ENCODE measurements at places on chromosomes 13 and 19.

DNA sequence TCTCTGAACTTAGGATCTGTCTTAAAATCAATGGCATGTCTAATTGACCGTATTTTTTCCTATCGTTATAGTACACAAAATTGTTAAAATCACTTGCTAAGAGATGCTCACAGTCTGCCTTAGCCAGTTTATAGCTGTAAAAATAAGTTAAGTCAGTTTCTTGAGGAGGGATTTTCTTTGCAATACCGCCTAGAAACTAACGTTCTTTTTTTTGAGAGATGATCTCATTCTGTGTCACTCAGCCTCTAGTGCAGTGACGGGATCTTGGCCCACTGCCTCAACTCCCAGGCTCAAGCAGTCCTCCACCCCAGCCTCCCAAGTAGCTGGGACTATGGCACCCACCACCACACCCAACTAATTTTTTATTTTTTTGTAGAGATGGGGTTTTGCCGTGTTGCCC lies 4.4 kb downstream of the CKAP2 start:
- peak; percentile 10 for DNase-seq

DNA sequence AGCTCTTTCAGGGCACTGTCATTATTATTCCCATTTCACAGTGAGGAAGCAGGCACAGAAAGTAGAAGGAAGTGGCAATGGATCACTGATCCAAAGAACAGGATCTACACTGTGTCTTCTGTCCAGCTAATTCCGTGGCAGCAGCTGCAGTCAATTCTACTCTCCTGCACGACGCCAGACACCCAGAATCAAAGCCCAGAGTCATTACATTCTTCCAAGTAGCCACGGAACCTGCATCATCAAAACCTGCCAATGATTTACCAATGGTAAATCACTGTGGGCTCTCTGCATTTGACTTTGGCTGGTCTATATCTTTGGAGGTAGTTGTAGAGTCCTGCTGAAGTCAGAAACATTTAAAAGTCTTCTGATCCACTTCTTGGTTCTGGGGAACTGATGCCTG lies 767.7 kb downstream of the LIG4 start:
- DNase-seq: no peak

GRCh38 chr19:36252047-36252446 lies 37.1 kb downstream of the ZNF146 start:
- no peak for DNase-seq

DNA sequence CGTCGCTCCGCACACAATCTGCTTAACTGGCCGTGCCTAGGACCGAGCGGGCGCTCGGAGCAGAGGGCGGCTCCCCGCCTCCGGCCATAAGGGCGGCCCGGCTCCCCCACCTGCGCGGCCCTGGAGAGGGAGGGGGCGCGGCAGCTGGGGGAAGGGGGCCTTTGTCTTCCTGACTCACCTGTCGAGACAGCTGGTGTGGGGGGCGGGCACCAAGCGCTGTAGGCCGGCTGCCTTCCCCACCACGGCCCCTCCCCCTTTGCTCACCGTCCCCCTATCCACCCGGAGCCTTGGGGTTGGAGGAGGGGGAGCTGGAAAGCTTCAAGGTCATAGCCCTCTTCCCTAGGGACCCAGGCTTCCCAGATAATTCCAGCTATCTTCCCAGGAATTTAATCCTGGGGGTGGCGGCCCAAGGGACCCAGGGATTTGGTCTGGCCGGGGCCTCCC lies 1.2 kb downstream of the VASP start:
- no peak for DNase-seq

DNA sequence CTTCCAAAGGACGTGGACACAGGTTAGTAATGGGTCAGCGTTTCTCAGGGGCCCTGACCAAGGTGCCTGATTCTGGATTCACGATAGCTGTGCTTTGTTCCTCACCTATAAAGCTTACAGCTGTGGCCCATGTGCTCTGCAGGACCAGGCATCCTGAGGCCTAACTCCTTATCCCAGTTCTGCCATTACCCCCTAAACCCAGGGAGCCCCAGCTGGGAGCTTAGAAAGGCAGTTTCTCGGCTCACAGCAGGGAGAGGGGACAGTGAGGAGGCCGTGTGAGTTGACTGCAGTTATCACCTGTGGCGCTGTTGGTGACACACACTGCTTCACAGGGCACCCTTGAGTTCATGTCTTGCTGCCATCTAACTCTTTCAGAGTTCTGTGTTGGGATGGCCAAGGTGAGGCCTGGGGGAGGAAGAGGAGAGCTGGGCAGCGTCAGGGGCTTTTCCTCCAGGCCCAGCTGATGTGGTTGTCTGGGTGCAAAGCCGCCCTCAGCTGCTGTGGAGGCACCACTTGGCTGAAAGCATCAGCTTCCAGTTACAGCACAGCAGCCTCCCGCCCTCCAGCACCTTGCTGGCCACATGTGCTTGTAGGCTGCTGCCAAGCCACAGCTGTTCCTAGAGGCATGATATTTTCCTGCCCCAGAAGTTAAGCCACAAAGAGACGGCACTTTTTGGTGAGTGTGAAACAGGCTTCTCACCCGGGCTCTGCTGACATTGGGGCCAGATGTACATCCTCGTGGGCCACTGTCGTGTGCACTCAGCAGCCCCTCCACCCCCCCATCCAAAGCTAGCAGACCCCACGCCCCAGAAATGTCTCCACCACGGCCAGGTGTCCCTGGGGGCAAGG lies 99.6 kb upstream of the MCF2L start:
- no peak for DNase-seq

GRCh38 chr13:94351292-94351990 lies 128.0 kb downstream of the DCT start:
- DNase-seq: no peak

- DNase-seq: no peak
These were observed 164.4 kb downstream of the USP12 start for GRCh38 chr13:27007166-27007565.

DNA sequence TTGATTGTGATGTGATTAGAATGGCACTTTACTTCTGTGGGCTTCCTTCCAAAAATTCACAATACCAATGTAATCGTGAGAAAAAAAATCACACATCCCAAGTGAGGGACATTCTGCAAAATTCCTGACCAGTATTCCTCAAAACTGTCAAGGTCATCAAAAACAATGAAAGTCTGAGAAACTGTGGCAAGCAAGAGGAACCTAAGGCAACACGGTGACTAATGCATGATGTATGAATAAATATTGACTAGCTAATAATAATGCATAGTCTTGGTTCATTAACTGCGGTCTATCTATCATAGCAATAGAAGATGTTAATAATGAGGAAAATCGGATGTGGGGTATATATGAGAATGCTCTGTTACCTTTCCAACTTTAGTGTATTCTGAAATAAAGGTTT lies 159.0 kb downstream of the RFC3 start:
- DNase-seq: no peak

GRCh38 chr19:23525276-23525852 lies 130.1 kb upstream of the ZNF91 start:
- no peak for DNase-seq

DNA sequence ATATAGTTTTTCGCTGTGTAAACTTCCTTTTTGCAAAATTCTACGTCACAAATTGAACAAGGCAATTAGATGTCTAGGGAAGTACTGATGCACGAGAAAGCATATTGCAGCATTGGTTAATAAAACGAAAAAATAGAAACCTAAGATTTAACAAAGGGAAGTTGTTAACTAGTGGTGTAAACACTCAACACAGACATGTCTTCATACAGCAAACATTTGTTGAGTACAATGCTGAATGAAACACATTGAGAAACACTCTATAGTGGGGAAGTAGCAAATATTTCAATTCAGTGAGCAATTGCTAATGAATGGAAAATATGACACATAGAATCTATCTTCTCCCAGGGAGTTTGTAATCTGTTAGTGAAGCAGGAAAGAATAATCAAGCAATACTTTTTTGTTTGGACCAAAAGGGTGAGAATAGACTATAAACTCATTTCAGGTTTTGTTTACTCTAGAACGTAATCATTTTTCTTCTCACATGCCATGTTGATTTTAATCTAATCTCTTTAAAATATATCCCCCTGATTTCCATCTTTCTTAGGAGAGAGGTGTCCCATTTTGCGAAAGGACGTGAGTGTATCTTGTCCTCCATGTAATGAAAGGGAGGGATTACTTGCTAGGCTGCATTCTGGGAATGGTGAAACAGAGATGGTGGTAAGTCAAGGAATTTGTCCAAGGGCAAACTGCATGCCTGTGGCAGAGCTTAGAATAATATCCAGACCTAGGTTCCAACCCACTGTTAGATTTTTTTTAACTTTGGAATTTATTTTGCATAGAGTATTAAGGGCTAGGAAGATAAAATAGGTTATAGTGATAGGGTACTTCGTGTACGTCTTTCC lies 1.7 kb upstream of the ANKRD10 start:
- peak; percentile 55 for DNase-seq

GRCh38 chr19:6313398-6313969 lies 19.9 kb downstream of the ACER1 start:
- DNase-seq: no peak

GRCh38 chr13:34474187-34474868 lies 467.7 kb upstream of the NBEA start:
- DNase-seq: no peak

GRCh38 chr19:14337510-14337909 lies 43.7 kb upstream of the ADGRE5 start:
- DNase-seq: no peak

DNA sequence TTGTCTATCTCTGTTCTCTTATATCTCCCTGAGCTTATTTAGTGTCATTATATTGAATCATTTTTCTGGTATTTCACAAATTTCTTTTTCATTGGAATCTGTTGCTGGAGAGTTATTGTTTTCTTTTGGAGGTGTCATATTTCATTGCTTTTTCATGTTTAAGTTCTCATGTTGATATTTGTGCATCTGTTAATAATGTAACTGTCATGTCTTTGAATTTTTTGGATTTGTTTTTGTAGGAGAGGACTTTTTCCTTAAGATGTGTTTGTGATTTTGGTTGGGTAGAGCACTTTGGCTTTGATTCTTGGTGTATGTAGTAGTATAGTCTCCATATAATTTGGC lies 64.0 kb downstream of the DNAJC3 start:
- no peak for DNase-seq

GRCh38 chr13:98984118-98984517 lies 6.3 kb upstream of the DOCK9 start:
- DNase-seq: no peak

DNA sequence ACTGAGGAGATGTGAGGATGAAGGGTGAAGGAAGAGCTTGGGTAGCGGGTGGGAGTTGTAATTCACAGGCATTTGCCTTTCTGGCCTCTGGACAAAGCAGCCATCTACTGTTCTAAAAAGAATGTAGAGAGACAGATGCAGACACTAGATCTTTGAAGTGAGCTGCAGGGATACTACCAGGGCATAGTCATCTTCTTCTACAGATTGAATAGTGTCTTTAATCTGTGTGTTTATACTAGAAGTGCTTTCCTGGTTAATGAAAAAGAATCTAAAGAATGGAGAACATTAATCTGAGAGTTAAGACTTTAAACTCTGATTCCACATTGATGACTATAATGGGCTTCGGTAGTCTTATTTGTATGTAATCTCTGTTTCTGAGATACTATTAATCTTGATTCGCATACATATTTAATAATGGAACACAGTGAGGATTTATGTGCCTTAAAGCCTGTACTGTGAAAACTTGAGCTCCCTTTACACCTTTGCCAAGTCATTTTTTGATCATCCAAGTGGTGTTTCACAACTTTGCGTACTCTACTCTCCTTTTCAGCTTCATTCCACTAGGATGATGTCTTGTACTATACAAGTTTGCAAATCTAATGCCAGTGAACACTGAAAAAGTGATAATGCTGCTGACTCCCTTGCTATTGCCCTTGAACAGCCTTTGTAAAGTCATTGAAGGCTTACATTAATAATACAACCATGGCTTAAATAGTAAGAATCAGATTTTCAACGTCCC lies 2199.4 kb upstream of the PCDH20 start:
- DNase-seq: no peak

GRCh38 chr19:49895566-49896297 lies 955 bp downstream of the IL4I1 start:
- no peak for DNase-seq

GRCh38 chr13:33410619-33411018 lies 125.1 kb upstream of the STARD13 start:
- no peak for DNase-seq

DNA sequence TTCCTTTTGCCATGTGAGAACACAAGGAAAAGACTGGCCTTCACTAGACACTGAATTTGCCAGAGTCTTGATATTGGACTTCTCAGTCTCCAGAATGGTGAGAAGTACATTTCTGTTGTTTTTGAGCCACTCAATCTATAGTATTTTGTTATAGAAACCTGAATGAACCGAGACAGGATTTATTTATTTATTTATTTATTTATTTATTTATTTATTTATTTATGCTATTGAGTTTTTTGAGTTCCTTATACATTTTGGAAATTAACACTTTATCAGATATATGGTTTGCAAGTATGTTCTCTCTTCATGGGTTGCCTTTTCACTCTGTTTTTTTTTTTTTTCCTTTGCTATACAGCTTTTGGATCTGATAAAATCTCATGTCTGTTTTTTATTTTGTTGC lies 319.0 kb upstream of the PCDH20 start:
- DNase-seq: no peak

Measured in amniotic stem cell (primary cell).